ENCODE measurements at places on chromosomes 3 and 15.
A peak's percentile ranks its signal among the peaks of the same experiment; 100 is the strongest.

DNA sequence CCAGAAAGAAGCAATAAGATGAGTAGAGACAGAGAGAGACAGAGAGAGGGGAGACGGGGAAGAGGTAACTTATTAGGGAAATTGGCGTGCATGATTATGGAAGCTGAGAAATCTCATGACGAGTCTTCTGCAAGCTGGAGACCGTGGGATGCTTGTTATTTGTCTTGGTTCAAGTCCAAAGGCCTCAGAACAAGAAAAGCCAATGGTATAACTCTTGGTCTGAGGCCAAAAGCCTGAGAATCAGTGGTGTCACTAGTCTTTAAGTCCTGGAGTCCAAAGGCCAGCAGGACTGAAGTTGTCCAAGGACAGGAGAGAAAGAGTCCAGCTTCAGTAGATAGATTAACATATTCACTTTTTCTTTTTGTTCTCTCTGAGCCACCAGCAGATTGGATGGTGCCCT lies 613.6 kb downstream of the CADM2 start:
- no peak for DNase-seq

DNA sequence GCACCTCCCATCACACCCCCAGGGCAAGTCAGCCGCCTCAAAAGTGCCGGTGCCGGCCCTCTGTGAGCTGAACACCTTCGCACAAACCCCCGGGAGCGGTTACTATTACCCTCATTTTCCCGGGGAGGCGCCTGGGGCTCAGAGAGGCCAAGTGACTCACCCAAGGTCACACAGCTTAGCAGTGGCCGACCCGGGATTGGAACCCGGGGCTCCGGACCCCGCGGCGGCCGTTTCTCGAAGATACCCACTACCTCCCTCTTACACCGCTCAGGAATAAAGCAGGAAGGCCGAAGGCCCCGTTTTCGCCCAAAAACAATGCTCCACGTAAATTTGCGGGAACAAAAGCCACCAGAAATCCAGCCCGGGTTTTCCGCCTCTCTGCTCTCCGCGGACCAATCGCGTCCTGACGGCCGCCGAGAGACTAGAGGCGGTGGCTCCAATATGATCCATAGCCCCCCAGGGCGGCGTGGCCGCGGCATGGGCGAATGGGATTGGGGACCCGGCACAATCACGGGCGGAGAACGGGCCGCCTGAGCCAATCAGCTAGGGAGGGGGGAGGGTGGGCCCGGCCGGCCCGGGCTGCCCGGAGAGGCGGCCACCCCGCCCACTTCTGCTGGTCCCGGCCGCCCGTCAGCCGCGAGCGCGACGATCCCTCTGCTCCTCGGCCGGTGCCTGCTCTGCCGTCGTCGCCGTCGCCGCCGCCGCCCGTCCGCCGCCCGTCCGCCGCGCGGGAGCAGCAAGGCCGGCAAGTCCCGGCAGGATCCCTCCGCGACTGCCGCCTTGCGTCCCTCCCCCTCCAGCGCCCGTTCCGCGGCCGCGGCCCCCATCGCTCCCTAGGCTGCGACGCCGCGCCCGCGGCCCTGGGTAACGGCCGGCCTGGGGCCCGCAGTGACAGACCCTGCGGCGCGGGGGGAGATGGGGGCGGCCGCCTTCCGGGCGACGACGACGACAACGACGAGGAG lies 177.0 kb downstream of the OR4M2 start:
- DNase-seq = no peak

- no peak for DNase-seq
Measured at GRCh38 chr3:128551451-128551850, 58.5 kb upstream of the GATA2 start.

DNA sequence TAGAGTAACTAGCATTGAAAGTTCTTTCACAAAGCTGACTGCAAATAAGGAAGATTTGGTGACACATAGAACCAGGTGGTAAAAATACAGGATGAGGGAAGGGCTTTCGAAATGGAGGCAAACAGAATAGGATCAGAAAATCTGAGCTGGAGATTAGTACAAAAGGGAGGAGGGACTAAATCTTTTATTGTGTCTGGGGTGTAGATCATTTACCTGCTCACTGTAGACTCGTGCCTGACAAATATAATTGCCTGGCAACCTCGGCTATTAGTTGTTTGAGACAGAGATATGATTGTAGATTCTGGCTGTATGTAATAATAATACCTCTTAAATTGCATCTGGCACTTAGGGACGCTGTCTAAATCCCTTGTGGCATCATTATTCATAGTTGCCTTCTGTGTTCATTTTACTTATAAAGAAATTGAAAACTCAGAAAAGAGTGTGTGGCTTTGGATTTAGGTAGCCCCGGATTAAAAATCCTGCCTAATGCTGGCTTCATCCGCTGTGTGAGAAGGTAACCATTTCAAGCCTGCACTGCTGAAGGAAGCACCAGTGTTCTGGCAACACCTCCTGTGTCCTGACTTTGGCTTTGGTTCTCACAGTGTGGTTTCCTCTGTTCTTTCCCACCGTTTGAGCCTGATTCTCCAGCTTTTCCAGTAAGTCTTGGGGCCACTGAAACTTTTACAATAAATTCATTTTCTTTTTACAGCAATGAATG lies 25.0 kb upstream of the GPR160 start:
- DNase-seq = no peak

- DNase-seq = peak; percentile 72
Measured at GRCh38 chr3:9808345-9809037, 1.6 kb upstream of the TTLL3 start.

DNA sequence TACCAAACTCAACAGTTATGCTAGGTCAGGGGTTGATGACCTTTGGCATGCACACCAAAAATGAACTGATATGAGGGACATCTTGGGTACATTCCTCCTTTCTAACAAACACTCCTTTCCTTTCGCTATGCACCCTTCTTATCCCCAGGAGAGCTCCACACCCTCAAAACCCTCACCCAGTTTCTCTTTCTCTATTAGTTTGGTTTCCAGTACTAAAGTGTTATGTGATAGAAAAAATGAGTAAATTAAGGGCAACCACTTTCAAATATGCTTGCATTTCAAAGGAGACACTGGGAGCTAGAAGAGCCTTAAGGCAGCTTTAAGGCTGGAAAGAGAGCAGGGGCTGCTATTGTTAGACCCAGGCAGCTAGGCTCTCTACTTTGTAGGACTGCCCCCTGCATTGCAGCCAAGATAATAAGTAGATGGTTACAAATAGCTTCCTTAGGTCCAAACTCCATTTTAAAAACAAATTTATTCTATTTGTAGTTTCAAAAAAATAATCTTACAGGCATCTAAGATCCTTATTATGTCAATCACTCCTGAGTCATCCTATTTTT lies 244.3 kb downstream of the ZIC1 start:
- DNase-seq = no peak
